Fibroblast of the aortic adventitia (primary cell): ENCODE measurements at places on chromosomes 16 and 17. TPM values are rescaled to one million over a fixed set of nuclear protein-coding genes. Genes with fewer than 3 reads are reported as not detected.

GRCh38 chr17:34252444-34253138 lies 2.5 kb upstream of the CCL2 start:
- peak; percentile 97 for DNase-seq

DNA sequence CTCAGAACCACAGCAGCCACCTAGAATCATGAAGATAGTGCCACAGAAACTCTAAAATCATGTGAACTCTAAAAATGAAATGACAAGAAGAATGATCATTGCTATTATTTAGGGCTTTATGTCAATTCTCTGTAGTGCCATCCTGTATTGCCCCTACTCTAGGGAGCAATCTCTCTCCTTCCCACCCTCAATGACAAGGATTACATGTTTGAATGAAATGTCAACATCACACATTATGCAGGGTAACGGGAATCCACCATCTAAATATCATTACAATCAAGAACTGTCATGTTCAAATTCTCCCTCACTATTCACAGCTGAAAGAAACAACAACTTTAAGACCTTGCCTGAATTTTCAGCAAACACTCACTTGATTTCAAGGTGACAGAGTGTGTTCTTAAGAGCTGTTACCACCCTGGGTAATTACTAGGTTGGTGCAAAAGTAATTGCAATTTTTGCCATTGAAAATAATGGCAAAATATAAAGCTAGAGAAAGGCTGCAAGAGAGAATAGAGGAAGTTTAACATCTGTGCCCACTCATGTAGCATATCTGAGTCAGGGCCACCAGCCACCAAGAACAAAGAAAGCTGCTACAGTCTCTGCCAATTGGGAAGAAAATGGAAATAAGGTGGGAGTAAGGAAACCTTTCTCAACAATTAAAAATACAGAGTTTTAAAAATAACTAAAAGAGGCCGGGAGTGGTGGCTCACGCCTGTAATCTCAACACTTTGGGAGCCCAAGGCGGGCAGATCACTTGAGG lies 112.8 kb upstream of the PSMD7 start:
- DNase-seq, result no peak

- no peak for DNase-seq
Observed at GRCh38 chr17:38673707-38674013, 1.1 kb downstream of the EPOP start.

DNA sequence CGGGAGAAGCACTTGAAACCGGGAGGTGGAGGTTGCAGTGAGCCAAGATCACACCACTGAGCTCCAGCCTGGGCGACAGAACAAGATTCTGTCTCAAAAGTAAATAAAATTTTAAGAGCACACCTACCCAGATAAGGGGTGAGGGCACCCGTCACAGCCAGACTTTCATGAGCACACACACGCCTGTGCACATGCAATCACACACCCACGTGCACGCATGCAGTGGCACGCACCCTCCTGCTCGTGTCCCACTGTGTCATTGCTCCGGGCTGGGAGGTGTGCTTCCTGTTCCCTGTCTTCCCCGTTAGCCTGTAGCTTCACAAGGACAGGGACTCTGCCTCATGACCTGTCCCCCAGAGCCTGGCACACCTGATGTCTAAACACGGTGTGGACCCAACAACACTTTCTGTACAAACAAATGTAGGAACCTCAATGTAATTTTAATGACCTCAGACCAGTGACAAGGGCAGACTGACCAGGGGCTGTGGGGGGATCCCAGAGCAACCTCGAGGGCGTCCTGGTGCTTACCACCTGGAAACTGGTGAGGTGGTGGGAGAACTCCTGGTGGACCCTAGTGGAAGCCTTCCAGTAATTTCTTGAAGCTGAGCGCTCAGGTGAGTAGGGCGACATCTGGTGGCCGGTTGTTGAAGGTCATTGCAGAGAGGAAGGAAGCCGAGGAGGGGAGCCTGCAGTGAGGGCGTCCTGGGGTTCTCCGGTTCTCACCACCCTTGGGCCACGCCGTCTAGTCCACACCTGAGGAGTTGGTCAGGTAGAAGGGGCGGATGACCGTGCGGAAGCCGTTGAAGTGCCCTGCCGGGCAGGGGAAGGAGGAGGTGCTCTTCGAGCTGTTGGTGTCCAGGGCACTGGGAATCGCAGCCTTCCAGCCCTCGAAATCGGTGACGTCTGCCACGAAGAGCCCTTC lies 8.6 kb downstream of the LGALS3BP start:
- DNase-seq, result peak; percentile 79

- DNase-seq, result peak; percentile 4
Observed at GRCh38 chr17:67992548-67993152, 3.6 kb downstream of the C17orf58 start.

GRCh38 chr17:73068322-73069153 lies 23.9 kb downstream of the SLC39A11 start:
- peak; percentile 36 for DNase-seq

Gene KRTAP9-7
- total RNA-seq, result not detected in 2 replicates

Gene PRSS21
- 0.27 and 0.49 TPM in 2 replicates for total RNA-seq

- DNase-seq, result no peak
Observed at GRCh38 chr16:912322-912683, 58.5 kb downstream of the LMF1 start.

DNA sequence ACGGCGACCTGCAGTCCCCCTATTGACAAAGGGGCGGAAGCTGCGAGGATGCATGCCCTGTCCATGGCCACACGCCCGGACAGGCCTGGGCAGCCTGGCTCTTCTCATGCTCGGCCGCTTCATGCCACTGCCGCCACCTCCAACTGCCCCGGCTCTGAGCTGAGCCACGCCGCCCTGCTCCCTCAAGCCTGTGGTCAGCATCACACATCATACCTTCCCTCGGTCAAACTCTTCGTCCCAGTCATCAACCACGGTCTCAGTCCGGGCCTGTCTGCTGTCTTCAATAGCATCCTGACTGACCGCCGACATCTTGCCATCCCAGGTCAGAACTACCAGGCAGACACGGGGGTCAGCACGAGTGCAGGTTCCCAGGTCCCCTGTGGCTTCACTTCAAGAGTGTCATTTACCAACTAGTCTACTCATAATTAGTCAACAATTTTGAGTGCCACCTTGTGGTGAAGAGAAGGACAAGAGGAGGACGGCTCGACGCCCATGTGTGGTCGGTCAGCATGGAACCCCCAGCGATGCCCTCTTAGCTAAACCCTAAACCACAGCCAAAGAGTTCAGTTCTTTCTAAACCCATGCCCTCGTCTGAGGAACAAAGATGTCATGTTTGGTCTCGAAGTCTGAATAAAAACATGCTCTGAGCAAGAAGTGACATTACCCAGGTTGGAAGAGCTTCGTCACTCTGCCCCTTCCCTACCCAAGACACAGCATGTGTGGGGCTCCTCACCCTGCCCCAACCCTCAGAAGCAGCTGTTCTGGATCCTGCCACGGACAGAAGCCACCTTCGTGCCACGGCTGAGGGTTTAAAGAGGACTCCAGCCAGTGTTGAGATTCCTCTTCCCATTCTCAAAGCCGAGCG lies 16.9 kb upstream of the CYTH1 start:
- peak; percentile 26 for DNase-seq

DNA sequence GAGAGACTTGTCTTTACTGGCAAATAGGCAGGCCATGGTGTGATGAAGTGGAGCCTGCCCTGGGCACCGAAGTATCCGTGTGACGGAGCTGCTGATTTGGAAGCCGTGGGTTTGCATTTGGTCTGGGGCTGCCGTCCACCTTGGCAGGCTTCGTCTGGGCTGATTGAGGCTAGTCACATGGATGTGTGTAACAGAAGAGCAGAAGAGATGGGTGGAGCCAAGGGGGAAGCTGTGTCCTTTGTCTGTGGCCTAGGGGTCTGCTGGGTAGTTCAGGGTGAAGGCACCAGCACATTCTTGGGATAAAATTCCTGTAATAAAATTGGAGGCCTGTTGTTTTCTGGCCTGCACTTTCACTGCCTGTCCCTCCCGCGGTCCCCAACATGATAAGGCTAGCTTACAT lies 106.1 kb downstream of the AATF start:
- no peak for DNase-seq

DNA sequence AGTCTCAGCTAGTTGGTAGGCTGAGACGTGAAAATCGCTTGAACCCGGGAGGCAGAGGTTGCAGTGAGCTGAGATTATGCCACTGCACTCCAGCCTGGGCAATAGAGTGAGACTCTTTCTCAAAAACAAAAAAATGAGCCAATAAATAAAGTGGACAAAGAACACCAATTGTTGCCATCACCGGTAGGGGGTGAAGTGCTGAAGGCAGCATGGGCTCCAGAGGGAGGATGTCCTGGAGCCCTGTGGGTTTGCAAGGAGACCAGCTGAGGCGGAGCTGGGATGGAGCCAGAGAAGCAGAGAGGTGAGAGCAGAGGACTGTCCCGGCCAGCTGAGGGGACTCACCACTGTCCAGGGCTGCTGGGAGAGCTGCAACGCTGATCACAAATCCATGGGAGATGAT lies 13.8 kb downstream of the CHST6 start:
- DNase-seq, result no peak

Gene ABCA6
- total RNA-seq, result 192 and 340 TPM in 2 replicates

Gene ZNF423
- total RNA-seq, result 7.3 and 13.5 TPM in 2 replicates

Gene MAFG
- total RNA-seq, result 19.1 and 28.0 TPM in 2 replicates

DNA sequence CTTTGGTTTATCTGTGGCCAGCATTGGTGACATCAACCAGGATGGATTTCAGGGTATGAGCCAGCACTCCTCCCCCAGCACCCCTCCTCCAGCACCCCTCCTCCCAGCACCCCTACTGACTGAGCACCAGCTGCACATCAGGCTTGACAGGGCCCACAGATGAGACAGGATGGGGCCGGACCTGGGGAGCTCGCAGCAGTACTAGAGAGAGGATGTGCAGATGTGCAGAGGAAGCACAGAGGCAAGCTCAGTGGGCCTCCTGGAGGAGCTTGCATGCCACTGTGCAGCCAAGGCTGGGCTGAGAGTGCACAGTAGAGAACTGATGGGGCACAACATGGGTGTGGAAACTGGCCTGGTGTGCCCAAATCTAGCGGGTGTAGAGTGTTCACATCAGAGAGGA lies 16.2 kb downstream of the ITGA3 start:
- DNase-seq, result no peak

DNA sequence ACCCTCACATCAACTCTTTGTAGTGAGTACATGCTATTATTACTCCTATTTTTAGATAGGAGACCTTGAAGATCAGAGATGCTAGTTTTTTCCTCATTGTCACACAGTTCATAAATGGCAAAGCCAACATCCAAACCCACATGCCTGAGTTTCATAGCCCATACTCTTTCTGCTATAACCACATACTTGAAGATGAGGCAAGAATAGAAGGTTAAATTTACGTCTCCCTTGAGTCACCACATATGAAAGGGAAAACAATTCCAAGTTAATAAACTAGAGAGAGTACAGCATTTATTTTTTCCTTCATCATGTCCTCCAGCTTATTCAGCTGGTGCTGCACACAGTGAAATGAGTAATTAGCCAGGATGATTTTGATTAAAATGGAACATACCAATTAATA lies 23.7 kb downstream of the NUDT7 start:
- DNase-seq, result peak; percentile 3

DNA sequence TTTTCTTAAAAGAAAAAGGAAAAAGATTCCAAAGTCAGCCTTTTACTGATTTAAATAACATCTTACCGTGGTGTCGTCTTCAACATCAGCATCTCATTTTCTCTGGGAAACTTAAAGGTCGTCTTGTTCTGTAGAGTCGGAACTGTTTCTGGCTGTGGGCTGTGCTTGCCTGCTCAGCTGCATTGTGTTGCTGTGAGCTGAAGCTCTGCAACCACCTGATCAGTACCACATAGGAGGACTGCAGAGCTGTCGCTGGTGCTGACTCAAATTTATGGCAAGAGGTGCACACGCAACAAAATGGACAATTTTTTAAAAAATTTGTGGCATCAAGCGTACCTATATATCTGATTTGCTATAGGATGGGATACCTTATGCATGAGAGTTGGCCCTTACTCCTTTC lies at the start of gene OMG:
TSS of gene OMG (minus strand) at position 150 of the 400 bp plus-strand sequence. CDS start 908 bp downstream, outside the sequence.
- no peak for DNase-seq

DNA sequence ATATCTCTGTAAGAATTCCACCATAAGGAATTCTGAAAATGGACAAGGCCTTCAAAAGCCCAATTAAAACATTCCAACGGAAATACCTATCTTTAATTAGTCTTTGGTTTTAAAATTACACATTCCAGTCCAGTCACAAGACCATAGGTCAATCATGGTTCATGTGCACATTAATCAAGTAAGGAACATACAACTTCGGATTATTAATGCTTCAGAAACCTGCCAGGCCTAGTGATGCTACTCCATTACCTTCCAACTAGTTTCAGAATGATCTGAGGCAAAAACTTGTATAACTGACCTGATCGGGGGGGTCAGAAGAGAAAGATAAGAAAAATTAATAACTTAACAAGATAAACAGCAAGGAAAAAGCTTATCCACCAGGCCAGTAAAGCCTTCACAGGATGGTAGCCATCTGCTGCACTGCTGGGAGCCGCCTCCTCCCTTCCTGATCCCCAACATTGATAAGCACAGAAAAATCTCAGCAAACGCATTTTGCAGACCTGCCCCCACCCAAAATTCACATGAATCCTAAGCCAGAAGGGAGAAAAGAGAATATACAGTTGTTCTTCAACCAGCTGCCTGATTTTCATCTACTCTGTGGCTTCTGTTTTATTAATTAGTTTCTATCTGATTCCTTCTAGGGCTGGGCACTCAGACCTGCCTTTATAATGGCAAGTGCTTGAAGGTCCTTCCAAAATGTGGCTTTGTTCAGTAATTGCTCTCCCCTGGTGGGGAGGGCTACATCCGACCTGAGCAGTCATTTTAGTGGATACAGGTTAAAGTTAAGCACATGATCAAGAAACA lies 6.0 kb downstream of the SDR42E1 start:
- DNase-seq, result no peak

- DNase-seq, result no peak
Observed at GRCh38 chr16:59740858-59741257, 1006.7 kb upstream of the GOT2 start.

DNA sequence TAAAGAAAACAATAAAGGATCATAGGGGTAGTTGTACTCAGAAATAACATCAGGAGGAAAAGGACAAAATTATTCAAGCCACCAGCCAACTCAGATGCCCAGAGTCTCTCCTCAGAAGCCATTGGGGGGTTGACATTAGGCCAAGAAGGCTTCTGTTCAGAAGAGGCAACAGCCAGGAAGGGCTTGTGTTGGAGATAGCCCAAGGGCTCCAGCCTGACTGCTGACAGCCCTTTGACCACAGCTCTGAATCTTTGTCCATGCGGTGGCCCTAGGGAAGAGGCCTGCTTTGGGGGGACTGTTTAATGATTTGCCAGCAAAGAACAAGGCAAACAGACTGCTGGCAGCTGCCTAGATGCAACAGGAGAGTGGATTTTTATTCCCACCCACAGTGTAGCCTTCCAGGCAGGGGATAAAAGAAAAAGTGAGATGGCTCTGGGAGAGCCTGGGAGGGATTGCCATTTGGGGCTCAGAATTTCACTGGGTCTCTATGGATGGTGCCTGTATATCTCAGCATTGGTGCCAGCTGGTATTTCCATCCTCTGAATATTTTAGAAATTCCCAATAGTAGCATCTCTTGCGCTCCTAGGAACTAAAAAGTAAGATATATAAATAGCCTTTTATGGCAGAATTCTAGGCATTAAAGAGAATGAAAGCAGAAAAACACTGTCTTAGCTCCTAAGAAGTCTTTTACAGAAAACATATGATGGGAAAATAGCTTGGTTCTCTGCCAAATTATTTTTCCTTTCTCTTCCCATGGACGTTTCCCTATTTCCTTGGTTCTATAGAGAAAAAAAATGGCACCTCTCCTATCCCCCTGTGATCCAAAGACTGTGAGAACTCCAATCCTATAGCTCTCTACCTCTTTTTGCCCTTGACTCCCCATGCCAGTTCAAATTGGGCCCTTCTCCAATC lies 29.4 kb upstream of the SUPT4H1 start:
- DNase-seq, result no peak

- DNase-seq, result no peak
Observed at GRCh38 chr16:31502981-31503380, 5.2 kb downstream of the RUSF1 start.
